NCI-H187 (cell line): ENCODE measurements at places on chromosomes 4 and X.

DNA sequence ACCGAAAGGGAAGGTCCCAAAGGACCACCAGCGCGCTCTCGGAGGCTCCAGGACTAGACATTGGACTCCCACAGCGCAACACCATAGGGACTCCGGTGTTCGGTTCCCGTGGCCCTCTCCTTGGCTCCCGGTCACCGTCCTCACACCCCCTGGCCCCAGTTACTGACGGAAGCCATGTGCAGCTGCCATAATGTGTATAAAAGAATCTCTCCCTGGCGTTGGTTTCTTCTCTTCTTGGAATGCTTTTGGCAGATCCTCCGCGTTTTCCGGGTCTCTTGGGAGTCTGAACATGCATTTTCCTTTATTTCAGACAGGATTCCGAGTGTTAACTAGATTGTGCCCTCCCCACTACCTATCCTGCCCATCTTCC, 69.8 kb downstream of the FBXO8 start:
- no peak for DNase-seq

GRCh38 chr4:6065934-6066590, 47.8 kb upstream of the C4orf50 start:
- no peak for DNase-seq

DNA sequence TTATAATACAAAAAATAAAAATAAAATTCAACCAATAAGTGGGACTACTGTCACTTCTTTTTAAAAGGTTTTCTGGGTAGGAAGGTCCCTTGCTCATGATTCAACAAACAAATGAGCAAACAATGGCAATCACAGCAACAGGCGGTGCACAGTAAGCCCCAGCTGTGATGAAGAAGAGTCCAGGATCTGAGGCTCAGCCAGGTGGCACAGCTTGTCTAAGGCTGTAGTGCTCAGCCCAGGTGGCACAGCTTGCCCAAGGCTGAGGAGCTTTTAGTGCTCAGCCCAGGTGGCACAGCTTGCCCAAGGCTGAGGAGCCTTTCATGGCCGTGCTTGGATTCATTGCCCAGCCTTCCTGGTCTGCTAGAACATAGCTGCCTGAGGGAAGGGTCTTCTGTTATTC, 75.0 kb downstream of the ZFYVE28 start:
- no peak for DNase-seq

DNA sequence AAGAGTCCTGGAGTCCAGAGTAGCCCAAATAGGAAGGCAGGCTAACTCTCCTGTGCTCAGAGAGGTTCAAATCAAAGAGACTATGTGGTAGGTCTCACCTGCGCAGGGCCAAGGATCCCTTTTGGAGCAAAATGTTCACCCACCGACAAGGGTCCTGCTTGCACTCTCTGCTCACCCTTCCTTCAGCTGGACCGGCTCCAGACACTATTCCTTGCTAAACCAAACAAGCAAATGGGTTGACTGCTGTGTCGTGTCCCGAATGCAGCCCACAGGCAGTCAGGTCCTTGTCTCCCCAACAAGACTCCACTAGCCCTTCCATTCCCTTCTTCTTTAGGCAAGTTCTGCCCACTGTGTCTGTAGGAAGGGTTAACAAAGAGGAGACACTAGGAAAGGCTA, 760 bp downstream of the TRMT2B start:
- no peak for DNase-seq

DNA sequence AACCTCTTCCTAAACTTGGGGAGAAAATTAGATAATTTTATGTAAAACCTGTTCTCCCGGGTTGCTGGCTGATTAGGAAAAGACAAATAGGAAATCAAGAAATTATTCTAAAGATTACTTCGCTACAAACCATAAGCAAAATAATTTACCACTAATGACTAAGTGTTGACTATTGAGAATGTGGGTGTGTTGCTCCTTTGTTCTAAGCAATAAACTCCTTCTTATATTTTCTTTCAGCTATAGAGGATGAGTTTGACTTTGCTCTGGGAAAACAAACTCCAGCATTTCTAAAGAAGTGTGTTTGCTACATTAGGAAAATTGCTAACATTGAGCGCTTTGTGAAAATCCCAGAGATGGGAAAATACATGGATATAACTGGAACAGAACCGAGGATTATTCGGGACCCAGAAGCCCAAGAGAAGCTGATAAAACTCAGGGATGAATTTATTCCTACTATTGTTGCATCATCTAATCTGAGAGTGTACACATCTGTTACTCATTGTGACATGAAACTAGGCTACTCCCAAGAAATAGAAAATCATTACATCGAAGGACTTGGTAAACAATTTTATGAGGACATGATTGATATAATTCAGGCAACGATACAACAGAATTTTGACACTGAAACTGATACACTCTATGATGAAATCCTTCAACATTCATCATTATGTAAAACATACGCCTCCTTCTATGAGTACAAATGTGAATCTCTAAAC, 194.2 kb downstream of the NWD2 start:
- no peak for DNase-seq

DNA sequence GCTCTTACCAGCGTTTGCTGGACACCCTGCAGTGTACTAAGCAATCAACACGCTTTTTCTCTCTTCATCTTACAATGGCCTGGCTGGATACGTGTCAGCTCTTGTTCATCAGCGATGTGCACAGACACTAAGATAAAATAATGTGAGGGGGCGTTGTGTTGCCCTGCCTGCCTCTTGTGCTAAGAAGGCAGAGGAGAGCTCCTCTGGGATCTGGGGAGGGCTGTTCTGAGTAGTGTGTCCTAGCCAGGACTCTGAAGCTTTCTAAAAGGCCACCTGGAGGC, 49.7 kb downstream of the NELFA start:
- no peak for DNase-seq

DNA sequence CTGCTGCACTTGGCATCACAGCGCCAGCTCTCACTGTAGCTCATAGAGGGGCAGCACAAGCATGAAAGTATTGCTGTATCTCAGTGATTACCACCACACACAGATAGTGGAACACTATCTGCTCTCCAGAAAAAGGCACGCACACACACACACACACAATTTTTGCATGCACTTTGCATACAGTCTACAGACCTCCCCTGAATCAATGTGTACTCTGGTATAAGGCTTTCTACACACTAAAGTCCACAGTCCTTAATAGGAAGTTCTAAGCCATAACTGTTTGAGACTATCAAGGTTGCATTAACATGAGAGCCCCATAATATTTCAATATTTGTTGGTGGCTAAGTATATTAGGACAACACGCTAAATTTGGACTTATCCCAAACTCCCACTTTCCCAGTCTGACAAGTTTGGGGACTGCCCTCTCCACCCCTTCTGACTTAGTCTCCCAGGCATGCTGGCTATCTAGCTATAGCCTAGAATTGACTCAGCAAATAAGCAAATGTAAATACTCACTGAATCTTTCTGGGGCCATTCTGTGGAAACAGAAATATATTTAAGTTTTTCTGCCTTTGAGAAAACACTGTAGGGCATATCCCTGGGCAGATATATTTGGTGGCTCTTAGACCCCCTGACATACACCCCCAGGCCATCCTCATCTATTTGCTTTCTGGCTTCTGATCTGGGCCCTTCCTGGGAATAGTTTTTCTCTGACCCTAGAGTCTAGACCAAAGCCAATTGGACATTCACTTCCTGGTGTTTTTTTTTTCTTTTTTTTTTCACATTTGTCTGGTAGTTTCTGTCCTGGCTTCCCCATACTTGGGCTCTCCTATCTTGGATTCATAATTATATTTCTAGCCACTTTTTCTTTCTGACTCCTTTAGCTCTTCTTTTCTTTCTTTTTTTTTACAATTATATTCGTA, 36.4 kb upstream of the CT47C1 start:
- DNase-seq: no peak
